ENCODE measurements at places on chromosomes 4 and X.

DNA sequence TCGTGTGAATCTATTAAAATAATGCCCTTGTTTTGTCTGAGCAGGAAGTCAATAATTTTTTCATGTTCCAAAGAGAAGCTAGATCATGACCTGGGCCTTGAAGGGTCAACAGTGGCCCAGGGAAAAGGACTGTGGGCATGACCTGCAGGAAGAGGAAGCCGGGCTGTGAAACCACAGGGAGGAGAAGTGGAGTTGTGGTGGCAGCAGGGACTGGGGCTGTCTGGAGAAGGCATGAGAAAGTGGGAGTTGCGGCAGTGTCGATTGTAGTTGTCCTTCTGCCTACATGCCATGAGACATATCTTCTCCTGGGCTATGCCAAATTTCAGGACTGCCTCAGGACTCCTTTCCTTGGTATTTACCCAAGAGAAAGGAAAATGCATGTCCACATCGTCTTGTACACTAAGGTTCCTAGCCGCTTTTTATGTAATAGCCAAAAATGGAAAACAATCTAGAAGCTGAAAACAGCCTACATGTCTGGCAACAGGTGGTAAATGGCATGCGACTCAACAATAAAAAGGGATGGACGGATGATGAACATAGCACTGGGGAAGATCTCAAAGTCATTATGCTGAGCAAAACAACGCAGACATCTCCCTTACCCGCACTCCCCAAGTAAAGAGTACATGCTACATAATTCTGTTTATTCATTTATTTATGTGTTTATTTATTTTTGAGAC lies 13.6 kb upstream of the PTTG2 start:
- DNase-seq = no peak

DNA sequence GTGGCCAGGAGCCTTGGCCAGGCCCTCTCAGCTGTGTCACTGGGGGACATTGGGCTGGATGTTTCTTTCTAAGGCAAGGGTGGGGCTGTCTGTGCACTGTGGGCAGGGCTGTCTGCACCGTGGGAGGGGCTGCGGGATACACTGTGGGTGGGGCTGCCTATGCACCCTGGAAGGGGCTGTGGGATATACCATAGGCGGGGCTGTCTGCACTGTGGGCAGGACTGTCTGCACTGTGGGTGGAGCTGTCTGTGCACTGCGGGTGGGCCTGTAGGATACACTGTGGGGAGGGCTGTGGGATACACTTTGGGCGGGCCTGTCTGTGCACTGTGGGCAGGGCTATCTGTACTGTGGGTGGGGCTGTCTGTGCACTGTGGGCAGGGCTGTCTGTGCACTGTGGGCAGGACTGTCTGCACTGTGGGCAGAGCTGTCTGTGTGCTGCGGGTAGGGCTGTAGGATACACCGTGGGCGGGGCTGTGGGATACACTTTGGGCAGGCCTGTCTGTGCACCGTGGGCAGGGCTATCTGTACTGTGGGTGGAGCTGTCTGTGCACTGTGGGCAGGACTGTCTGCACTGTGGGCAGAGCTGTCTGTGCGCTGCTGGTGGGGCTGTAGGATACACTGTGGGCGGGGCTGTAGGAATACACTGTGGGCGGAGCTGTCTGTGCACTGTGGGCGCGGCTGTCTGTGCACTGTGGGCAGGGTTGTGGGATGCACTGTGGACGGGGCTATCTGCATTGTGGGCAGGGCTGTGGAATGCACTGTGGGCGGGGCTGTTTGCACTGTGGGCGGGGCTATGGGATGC lies 31.1 kb downstream of the ACOX3 start:
- no peak for DNase-seq

DNA sequence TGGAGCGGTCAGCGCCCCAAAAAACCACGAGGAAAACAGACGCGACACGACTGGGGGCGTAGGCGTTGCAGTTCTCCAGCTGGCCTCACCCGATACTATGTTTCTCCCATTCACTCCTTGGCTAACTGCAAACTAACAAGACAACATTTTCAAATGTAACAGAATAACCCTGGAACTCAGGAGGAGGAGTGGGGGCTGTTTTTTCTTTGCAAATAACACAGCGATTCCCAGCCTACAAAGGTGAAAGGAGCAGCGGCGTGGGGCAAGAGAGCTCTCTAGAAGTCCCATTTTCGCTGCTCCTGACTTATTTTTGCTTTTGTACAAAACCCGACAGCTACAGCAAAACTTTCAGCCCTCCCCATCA lies 1.6 kb downstream of the SOX3 start:
- no peak for DNase-seq

- no peak for DNase-seq
Measured at GRCh38 chr4:74659576-74660411, 134.5 kb downstream of the BTC start.

DNA sequence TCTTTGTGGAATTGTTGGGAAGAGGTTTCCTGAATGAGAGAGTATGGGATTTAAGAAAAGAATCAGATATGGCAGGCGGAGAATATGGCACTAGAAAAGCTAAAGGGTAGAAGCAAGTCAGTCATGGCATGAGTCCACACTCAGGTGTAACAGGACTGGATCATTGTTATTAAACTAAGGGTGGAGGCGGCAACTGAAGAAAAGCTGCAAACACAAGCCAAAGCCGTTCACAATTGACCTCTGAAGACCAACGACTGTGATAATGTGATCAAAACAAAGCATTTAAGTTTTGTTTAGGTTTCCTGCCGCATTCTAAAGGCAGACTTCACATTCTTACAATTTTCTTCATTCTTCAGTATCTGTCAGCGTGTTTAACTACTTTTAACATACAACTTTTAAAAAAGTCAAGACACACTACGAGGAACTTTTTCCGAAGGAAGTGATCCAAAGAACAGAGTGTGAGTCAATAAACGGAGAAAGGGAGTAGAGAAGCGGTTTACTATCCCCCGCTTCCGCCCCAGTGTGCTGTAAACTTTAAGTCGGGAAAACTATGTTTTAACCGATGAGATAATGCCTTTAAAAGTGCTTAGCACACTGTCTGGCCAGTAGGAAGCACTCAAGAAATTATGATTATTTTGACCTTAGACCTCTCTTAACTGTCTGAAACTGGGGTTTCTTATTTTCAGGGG lies 909 bp upstream of the SLAIN2 start:
- DNase-seq = no peak

DNA sequence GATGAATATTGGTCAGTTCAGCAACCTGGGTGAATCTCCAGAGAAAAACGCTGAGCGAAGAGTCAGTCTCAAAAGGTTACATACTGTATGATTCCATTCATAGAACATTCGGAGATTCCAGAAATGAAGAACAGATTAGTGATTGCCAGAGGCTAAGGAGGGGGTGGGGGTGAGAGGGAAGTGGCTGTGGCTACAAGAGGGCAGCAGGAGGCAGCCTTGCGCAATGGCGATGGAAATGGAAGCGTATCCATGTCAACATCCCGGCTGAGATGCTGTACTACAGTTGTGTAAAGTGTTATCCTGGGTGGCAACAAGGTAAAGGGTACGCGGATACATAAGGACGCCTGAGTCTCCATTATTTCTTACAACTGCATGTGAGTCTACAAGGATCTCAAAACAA lies 18.0 kb downstream of the LYAR start:
- peak; percentile 31 for DNase-seq

- no peak for DNase-seq
Measured at GRCh38 chr4:164396439-164396838, 357.5 kb upstream of the SMIM31 start.

DNA sequence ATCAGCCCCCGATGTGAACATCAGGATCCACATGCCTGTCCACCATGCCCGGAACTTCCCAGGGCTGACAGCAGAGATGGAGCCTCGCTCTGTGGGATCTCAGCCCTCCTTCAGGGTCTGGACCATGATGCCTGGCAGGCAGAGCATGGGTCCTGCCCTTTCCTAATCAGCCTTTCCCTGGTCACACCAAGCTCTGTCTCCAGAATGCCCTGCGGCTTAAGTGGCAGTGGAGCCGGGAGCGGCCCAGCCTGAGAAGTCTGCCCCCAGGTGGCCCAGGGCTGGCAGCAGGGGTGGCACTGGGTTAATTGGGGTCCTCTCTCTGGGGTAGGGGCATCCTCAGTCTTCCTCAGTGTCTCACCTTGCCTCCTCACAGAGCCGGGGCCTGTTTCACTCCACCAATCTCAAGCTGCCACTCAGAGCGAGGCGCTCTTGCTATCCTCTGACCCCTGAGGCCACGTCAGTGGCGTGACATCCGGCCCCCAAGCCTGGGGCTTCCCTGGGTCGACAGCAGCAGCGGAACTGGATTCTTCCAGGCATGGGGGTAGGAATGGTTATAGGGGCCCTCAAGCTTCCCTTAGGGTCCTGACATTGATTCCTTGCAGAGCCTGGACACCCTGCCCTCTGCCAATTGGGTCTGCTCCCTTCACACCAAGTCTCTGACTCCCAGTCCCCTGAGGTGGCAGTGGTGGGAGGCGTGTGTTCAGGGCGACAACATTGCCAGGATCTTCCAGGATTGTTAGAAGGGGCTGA lies 20.8 kb upstream of the TMEM185A start:
- DNase-seq = no peak

DNA sequence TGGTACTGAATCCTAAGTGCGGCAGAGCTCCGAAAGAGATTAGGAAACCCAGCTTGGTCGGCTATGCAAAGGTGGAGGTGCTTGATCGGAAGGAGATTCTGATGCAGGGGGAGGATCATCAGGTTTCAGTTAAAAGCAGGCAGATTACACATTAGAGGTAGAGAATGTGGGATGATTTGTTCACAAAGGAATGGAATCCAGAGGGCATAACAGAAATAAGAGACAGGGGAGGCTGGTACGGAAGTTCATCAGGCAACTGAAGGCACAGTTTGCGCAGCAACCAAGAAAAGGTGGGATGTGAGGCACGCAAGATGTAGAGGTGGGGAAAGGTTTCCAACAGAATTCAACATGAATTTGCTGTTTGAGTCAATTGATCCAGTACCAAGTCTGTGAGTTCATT lies 424 bp upstream of the ZNF330 start:
- DNase-seq = no peak

Data from gastrocnemius medialis (tissue), 4 donors.